Fibroblast of skin of scalp (primary cell): ENCODE measurements at places on chromosomes 5 and 9.

- DNase-seq = no peak
Measured at GRCh38 chr9:121772600-121773285, 121.3 kb downstream of the DAB2IP start.

GRCh38 chr9:27157736-27158135, 48.7 kb downstream of the TEK start:
- DNase-seq = no peak

- peak; percentile 28 for DNase-seq
Measured at GRCh38 chr9:12934545-12935272, 159.9 kb downstream of the LURAP1L start.

GRCh38 chr5:1209896-1210776, 8.7 kb downstream of the SLC6A19 start:
- no peak for DNase-seq

DNA sequence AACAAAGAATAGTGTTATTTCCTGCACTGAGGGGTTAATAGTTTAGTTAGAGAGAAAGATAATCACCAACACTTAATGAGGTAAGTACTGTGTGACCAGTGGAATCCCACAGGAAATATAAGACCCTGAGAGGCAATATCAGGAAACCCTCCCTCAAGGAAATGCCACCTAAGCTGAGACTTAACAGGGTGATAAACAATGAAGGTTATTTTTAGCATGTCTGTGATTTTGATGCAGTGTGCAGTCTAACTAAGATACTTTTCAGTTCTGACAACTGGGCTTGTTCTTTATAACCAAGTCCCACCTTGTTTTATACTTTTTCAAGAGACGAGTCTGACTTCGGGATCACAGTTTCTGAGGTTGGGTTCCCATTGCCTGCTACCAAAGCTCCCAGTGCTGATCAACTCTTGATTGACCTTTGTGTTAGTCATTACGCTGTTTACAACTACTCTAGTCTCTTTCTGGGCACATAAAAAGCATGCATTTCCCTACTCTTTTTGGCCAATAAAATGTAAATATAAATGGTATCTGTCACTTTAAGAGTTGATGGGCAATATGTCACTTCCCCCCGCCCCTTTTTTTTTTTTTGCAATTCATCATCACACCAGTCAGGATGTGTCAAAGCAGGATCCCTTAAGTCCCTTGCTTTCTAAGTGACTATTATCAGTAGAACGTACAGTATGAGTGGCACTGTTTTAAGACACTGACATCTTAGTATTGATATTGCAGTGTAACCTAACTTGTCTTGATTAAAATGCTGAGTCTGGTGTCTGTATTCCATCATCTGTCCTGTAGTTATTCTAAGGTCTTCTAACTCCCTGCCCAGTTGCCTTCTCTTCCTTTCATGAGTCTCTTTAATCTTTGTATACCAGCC, 31.4 kb downstream of the C6 start:
- DNase-seq = no peak

DNA sequence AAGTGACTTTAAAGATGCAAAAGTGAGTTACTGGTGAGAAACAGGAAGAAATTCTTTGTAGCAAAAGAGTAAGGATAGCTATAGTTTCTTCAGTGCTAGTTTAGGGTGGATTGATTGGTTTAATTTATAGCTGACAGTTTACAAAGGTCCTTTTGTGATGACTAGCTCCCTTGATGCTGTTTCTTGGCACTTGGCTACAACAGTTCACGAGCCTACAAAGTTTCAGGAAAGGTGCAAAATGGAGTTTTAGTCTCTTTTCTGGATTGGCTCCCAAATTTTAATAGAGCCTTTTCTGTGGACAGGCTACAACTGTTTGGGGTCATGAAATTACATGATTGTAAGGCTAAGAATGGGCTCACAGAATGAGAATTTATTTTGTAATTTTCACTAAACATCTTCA, 40.9 kb upstream of the BNIP1 start:
- DNase-seq = no peak

DNA sequence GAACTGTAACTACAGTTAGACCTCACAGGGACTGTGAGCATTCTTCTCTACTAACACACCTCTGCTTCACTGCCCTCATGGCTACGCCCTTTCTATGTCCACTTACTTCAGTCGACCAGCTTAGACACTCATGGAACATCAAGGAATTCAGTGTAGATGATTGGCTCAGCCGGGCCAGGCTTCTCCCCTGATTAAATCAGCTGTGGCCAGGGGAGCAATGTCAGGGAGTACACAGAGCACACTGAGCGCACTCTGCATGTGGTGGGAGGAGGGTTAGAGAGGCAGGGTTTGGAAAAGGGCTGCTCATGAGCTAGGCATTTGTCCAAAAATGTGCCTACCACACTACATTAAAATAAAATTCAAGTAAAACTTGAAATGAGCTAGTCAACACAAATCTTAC, 400.5 kb downstream of the ARRDC3 start:
- peak; percentile 22 for DNase-seq

DNA sequence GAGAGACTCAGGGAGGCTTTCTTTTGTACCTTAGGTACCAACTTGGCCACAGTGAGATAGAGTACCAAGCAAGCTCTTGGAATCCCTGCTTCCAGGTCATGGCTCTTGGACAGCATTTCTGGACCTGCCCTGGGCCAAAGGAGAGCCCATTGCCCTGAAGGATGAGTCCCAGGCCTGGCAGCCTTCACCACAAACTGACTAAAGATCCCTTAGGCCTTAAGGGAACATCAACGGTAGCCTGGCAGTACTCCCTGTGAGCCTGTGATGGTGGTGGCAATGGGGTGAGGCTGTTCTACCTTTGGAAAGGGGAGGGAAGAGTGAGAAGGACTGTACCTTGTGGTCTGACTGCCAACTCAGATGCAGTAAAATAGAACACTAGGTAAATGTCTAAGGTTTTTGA, 334.6 kb downstream of the SPOCK1 start:
- no peak for DNase-seq

DNA sequence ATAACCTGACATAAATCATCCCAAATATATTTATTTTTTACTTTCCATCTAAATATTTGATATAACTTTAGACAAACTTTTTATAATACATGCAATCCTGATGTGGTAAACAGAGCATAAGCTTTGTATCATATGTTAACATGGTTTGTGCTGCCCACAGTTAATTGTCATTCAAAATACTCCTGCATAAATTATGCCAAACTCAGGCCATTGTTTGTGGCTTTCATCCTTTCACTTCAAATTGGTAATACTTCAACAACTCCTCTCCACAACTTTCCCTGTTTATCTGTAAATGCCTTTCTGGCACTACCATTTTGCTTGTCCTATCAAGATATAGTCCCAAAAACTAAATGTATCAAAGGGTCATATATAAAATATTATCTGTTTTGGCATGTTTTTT, 586.7 kb downstream of the HINT1 start:
- DNase-seq = no peak

DNA sequence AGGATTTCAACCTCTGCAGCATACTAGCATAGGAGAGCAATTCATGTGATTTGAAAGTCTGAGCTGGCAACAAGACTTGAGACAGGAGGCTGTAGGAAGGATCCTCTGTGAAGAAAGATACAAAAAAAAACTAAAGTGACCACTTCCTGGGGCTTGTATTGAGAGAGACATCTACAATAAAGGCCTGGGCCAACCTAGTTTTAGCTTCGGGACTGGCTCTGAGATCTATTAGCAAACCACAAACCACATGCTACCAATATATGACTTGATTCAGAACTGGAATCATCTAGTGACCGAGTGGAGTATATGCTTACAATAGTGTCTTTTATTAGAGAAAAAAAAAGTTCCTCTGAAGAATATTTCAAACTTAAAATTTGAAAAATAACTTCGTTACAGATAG, 1448.9 kb upstream of the CDH6 start:
- no peak for DNase-seq

DNA sequence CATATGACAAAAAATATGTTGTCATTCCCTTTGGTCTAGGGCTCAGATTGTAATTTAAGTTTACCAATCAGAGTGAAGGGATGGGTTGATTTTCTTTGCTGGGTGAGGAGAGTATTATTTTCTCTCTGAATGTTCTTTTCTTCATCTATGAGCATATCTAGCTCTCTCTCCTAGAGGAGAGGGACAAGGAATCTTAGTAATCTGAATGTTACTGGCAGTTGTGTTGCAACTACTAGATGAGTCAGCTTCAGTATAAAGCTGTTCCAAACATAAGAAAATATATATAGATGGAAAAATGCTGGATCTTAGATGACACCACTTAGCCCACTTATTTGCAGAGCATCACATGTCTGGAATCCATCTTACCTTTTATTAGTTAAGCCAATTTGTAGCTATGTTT, 259.3 kb downstream of the TUSC1 start:
- DNase-seq = no peak

GRCh38 chr9:100698945-100699344, 121.1 kb downstream of the CAVIN4 start:
- no peak for DNase-seq

GRCh38 chr5:158308429-158309025, 449.6 kb upstream of the CLINT1 start:
- no peak for DNase-seq

- DNase-seq = no peak
Measured at GRCh38 chr5:180873615-180874520, 12.8 kb upstream of the ZFP62 start.

- DNase-seq = peak; percentile 9
Measured at GRCh38 chr5:88290801-88291200, 22.2 kb upstream of the TMEM161B start.

DNA sequence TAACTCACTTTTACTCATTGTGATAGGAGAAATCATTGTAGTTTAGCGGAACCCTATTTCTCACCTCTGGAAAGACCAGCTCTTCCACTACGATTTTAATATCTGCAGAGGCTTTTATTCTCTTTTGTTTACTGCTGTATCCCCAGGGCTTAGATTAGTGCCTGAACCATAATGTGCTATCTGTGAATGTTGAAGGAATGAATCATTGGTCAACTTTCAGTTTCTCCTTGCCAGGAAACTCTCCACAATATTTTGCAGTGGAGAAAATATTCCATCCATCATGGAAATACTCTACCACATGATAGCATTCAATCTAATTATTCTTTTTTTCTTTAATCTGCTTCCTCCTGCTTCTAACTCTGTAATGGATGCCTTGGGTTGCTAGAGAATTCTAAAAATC, 263.5 kb upstream of the PTPRD start:
- DNase-seq = peak; percentile 54

DNA sequence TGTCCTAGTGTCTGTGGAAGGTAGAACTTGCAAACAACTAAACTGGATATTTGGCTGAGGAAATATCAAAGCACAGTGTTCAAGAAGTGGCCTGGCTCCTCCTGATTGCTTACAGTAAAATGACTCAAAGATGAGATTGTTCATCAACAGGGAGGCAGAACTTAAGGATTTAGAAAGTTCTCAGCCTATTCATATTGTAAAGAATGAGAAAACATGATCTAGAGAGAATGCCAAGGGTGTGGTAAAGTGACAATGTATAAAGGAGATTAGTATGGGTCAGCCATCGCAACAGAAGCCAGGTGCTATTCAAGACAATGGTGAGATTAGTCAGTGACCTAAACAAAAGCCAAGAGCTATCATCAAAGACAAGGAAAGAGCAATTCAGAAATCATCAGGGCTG, 372.3 kb downstream of the SPOCK1 start:
- DNase-seq = no peak

DNA sequence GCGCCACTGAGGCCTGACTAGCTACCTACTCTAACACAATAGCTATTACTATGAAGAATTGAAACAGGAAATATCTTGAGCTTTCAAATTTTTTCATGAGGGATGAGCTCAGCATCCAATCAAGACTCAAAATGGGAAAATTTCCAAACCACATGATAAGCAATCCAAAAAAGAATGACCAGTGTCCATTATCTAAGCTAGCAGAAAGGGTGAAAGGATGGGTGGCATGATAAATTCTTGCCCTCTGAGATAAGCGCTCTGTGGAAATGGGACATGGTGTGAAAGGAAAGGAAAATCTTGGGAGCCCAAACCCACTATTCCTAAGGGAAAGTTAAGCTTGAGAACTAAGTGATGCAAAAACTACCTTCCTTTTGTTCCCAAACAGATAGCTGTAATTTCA, 170.2 kb upstream of the NREP start:
- DNase-seq = peak; percentile 84

DNA sequence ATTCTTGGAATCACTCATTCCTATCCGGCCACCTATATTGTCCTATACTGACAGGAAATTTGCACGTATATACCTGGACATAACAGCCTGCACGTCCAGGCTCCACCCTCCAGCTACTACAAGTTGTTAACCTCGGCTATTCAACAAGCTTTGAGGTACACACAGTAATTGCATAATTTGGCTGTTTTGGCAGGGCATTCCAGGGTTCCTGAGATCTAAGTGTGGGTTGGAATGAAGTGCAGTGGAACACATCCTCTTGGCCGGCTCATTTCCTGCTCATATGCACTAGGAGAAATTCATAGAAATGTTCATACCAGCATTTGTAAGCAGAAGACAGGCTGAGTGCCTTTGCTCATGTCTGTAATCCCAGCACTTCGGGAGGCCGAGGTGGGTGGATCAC, 222.3 kb downstream of the FBXL7 start:
- DNase-seq = no peak

DNA sequence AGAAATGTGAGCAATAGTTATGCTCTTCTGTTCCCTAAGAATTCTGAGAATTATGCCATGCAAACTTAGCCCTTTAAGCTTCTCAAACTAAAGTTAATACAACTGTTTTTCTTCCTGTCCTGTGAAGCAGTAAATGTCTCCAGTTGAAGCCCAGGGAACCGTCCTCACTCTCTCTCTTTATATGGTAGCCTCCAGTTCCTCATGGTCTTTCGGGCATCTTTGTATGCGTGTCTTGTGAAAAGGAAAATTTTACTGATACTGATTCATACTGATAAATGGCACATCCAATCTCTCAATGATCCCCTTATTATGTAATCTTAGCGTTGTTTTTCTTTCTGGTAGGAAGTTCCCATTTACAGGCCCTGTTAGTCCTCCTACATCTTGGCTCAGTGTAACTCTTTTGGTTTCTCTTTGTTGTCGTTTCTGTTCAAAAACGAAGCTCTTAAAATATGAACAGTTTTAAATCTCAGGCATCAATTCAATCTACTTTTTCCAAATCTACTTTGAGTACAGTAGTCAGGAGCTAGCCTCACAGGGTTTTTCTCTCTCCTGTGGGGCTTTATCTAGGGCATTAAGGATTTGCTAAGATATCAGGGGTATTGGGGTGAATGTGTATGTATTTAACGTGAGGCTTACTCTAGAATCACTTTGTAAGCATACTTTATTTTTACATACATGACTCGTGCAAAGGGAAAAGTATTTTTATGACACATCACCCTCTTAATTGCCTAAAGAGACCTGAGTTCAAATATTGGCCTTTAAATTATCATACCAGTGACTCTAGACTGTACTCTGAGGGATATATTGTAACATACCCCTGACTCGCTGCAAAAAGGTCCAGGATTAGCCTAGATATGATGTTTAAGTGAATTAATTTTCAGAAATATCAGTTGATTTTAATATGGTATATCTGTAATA, 258.0 kb downstream of the NR3C1 start:
- peak; percentile 27 for DNase-seq

GRCh38 chr5:142939884-142940283, 169.7 kb downstream of the ARHGAP26 start:
- no peak for DNase-seq

GRCh38 chr9:133489253-133490190, 10.6 kb upstream of the SLC2A6 start:
- DNase-seq = no peak
